ENCODE measurements at places on chromosomes 6 and 20.

GRCh38 chr6:109453594-109454495 lies 1.7 kb downstream of the MICAL1 start:
- no peak for DNase-seq

DNA sequence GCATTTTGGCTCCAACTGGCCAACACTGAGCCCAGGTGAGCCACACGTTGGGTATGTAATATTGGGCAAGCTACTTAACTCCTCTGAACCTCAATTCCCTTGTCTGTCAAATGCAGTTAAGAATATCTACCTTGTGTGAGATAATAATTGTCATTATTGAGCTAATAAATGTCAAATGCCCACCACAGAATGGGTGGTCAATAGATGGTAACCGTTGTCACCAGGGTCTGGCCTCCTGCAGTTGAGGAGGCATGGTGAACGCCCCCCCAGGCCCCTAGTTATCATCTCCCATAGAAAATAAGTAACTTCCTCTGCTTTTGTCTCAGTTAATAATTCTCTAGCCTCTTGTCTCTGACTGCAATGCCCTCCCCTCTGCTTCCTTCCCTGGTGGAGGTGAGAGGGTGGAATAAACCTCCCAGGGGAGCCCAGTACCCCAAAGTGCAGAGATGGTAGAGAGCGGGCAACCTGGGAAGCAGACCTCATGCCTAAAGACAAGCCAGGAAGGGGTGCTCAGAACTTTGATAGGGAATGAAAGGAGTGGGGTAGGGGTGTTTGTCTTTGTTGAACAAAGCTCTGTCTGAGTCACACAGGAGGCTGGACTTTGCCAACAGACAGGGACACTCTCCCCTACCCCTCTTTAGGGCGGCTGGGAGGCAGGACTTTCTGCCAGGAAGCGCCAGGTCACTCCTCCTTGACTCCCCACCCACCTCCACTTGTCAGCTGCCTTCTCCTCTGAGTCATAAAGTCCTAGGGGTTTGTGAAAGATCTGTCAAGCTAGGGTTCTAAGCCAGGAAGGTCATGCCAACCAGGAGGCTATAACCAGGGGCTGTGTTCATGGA lies 1.3 kb upstream of the UNC5CL start:
- DNase-seq: no peak

GRCh38 chr20:47051936-47052526 lies 157.4 kb downstream of the EYA2 start:
- DNase-seq: no peak

DNA sequence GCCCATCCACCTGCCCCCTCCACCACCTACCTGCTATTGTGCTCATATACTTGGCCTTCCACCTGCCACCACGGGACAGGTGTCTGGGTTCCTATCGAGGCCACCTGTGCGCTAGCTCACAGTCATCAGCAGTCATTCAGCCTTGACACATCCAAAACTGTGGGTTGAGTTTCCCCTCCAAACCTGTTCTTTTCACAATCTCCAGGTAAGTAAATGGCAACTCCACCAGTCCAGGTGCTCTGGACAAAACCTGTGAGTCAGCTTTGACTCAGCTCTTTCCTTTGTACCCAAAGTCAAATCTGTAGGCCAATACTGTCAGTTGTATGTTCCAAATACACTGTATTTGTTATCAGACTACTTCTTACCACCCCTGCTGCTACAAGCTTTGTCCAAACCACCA lies 52.6 kb downstream of the SPTLC3 start:
- no peak for DNase-seq

DNA sequence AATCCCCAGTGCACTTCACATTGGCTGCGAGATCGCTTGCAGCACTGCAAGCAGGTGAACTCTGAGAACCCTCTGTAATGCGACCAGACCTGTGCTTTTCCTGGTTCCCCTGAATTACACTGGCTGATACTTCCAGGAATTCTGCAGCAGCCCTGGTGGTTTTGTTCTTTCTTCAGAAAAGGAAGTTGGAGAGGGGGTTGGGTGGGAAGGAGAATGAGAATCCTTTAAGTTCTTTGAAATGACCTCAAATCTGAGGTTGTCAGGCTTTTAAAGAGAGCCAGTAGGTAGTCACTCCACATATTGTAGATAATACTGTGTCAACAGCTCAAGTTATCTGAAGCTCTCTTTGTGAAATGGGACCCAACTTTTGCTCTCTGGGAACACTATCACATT lies 62.4 kb downstream of the GCNT2 start:
- DNase-seq: no peak

DNA sequence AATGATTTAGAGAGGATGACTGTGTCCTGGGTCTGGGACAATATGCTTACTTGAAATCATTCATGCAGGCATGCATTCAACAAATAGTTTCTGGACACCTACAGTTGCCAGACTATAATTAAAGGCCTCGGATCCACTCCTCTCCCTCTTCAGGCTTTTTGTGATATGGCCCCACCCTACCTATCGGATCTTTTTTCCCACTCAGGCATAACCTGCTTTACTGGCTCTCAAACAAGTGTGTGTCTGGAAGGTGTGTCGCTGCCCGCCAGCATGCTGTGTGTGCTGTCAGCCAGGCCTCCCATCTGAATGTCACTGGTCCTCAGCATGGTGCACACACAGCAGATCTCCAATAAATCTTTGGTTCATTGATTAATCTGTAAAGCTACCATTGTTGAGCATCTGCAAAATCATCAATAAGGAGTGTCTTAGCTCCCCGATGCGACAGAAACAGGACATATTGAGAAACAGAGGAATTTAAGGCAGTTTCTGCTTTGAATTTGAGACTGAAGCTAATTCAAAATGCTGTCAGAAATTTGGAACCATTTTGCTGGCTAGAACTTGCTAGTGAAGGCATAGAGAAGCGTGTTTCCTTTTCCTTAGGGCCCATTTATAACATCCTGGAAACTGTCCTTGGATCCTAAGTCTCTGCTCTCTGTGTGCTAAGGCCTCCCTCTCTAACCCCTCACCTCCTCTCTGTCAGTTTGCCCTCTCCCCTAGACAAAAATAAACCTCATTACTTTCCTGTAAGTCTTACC lies 23.5 kb upstream of the CCN6 start:
- DNase-seq: no peak

DNA sequence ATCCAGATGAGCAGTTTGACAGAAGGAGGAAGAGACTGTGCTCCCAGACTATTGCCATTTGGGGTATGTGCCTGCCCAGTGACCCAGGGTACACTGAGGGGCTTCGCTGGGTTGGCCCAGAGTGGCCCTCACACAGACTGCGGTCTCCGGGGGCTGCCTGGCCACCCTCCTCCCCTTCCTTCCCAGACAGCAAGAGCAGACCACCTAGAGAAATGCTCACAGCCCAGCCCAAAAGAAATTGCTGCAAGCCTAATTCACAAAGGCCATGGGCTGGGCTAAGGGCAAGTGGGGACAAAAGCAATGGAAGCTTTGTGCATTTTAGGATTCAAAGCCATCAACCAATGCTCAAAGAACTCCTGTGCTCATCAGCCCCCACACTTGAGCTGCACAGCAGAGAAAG lies 277.6 kb downstream of the CDC5L start:
- no peak for DNase-seq

- no peak for DNase-seq
These were observed 23.2 kb upstream of the ROS1 start for GRCh38 chr6:117448732-117449485.

DNA sequence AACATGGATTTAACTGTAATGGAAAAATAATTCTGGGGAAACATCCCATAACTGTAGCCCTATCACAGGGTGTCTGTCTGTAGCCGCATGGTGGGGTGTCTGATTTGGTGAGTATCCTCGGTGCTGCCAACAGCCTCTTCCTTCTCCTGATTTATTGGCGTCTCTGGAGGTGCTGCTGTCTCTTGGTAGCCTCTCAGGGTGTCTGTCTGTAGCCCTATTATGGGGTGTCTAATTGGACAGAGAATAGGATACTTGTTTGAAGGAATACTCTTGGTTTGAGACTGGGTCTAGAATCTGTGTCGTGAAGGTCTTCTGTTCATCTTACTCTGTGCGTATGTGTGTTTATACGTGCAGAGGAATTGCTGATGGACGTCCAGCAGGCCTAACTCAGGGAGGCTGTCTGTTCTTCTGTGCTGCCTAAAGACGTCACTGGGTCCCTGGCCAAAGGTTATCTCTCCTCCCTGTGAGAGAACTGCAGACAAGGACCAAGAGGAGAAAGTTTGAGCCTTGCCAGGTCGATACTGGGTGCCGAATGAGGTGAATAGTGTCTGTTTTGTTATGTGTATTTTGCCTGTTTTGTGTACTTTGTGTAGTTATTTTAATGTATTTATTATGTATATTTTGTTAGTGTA lies 18.9 kb upstream of the AGPAT4 start:
- no peak for DNase-seq

DNA sequence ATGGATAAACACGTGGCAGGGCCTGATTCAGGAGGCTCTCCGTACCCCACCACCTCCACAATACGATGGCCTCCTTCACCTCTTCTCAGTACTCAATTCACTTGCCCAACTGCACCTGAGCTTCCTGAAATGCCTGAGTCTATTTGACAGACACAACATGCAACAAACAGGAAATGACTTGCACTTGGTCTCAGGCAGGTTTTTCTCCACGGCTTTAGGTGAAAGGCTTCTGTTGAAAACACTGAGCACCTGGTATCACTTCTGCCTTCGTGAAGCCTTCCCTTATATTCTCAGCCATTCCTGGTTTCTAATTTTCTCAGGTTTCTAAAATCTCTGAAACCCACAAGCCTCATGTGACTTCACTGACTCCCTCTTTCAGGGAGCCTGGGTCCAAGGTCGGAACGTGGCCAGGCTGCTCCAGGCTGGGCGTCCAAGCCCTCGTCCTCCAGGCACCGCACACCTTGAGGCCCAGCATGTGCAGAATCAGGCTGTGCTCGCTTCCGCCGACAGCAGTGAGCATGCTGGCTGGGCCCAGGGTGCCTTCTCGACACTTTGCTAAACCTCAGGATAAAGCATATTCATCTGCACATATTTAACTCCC lies 34.7 kb downstream of the TAF4 start:
- DNase-seq: no peak

- DNase-seq: no peak
These were observed 21.5 kb downstream of the MANBAL start for GRCh38 chr20:37310951-37311350.

DNA sequence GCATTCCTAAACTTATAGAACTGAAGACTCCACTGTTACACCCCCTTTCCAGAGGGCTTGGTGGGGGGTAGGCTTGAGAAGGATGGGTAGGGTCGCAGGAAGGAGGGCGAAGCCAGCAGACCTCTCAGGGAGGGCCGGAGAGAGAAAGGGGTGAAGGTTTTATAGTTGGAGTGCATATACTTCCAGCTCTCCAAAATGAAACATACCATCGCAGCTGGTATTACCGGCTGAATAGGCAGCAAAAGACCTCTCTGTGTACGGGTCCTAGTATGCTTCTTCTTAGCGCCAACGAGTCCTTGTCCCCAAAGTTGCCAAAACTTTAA lies 1.0 kb upstream of the VGLL2 start:
- DNase-seq: no peak

- no peak for DNase-seq
These were observed 18.5 kb downstream of the BTBD3 start for GRCh38 chr20:11936157-11936556.

GRCh38 chr6:63714091-63714490 lies 78.5 kb downstream of the PHF3 start:
- no peak for DNase-seq

DNA sequence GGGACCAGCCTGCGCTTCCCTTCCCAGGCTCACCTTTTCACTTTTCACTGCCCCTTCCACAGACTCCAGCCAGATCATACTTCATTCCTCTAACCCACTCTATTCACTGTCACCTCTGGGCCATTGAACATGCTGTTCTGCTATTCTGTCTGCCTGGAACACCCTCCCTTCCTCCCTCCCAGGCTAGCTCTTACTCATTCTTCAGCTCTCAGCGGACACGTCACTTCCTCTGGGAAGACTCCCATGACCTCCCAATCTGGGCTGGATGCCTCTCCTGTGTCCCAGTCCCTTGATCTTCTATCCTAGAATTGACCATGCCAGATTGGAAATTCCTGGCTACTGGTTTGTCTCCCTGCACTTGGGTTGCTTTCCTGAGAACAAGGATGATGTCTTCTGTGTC lies 5.0 kb downstream of the SLC12A5 start:
- no peak for DNase-seq

DNA sequence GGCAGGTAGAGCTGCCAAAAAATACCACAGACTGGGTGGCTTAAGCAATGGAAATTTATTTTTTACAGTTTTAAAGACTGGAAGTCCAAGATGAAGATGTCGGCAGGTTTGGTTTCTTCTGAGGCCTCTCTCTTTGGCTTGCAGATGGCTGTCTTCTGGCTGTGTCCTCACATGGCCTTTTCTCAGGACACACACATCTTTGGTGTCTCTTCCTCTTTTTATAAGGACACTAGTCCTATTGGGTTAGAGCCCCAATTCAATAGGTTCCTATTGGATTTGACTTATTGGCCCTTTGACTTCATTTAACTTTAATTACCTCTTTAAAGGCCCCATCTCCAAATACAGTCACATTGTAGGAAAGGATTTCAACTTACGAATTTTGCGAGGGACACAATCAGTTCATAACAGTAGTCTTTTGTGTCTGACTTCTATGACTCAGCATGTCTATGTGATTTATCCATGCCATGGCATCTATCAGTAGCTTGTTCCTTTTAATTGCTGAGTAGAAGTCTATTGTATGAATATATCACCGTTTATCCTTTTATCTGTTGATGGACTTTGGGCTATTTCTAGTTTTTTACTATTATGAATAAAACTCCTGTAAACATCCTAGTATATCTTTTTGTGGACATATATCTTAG lies 11.0 kb upstream of the TCP11 start:
- DNase-seq: no peak

GRCh38 chr20:53040693-53041589 lies 68.8 kb downstream of the TSHZ2 start:
- DNase-seq: no peak

DNA sequence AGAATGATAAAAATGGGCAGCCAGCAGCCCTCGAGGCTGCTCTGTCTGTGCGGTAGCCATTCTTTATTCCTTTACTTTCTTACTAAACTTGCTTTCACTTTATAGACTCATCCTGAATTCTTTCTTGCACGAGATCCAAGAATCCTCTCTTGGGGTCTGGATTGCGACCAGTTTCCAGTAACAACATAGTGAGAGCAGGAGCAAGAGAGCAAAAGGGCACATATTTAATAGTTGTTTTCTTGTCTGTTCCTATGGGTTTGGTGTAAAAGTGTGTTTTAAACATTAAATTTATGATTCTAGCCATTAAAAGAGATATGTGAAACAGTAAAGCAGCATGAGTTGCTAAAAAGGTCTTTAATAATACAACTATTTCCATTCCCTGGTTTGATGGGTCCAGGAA lies 78.8 kb upstream of the OPRM1 start:
- DNase-seq: no peak

- DNase-seq: no peak
These were observed 16.7 kb downstream of the PCMT1 start for GRCh38 chr6:149766156-149766769.

Data from activated T-helper 9 cell treated with anti-CD3 and anti-CD28 coated beads, Interleukin-2, amount 50 U/mL, for 16 hours (primary cell).